ENCODE measurements at places on chromosomes 6 and 20.

DNA sequence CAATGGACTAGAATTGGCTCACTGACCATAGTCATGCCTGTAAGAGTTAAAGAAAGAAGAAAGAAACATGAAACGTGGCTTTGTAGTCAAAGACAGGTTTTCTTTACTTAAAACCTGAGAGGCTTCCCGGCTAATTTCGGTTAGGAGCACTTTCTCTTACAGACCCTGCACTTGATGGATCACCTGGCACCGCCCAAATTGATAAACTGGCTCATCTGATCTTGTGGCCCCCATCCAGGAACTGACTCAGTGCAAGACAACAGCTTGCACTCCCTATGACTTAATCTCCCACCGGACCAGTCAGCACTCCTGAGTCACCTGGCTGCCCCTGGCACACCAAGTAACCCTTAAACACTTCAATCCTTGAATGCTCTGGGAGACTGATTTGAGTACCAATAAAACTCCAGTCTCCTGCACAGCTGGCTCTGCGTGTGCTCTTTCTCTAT is 12.3 kb downstream of the TMEM14B start:
- DNase-seq, result no peak

DNA sequence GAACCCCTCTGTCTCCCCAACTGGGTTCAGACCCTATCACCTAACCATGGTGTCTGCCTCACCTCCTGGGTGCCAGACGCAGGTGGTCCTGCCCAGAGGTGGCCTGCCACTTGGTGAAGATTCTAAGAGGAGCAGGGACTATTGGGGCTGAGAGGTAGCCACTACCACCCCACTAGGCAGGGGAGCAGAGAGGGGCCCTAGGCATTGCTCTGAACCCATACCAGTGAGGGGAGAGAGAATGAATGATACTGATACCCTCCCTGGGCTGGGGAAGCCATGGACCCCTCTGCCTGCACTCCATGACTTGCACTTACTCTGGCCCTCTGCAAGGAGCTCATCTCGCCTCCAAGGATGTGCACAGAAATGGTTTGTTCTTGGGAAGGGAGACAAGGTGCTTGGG is 31.7 kb upstream of the SPDEF start:
- DNase-seq, result no peak

DNA sequence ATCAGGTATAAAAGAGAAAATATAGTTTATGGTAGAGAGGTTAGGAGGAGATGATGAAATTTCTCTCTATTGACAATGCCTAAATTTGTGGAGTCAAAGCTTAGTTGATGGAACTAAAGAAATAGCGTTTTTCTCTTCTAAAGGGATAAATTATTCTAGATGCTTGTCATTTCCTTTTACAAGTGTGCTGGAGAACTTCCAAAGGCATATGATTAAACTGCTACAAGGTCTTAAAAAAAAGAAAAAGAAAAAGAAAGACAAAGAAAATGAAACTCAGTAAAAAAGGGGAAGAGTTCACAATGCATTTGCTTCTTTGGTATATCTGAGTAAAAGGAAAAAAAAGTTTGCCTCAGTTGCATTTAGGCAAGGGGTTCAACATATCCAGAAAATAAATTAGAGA is 499.8 kb upstream of the PTCHD4 start:
- no peak for DNase-seq

DNA sequence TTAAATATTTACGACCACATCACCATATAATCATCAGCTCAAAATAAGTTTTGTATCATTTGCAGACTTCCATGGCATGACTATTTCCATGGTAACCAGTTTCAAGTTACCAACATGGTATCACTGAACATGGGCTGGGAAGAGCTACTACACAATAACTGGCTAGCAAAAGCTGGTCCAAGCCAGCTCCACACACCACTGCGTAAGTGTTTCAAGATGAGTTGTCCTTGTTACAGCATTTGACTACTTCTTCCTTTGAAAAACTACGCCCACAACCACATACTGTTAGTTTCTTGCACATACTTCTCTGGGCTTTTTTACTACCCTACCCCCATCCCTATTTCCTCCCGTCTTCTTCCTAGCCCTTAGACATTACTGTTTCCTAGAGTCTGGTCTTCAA is 8.5 kb downstream of the CD164 start:
- no peak for DNase-seq

DNA sequence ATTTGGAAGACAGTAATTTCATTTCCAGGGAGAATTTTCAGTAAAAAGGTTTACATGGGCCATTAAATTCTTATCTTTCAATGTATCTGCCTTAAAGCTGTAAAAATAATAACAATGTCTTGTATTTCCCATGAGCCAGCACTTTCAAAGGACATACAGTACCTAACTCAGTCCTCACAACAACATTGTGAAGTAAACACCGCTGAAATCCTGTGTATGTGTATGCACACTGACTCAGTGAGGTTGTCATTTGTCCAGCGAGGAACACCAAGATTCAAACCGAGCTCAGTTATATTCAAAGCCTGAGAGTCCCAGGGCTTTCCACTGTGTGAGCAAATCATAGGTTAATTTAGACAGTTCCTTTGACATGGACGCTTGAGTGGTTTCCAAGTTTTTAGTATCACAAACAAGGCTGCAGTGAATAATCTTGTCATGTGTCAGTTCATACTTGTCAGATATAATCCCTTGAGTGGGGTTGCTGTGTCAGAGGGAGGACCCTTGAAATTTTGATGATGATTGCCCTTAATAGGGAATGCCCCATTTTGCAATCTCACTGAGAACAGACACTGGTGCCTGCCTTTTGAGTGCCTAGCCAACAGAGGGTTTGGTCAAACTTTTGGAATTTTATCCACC is 50.0 kb upstream of the SLC22A23 start:
- no peak for DNase-seq

GRCh38 chr6:4612636-4613171 is 163.5 kb upstream of the CDYL start:
- no peak for DNase-seq

- DNase-seq, result peak; percentile 16
These were observed 49.1 kb upstream of the FRMD1 start for GRCh38 chr6:168128006-168128630.

DNA sequence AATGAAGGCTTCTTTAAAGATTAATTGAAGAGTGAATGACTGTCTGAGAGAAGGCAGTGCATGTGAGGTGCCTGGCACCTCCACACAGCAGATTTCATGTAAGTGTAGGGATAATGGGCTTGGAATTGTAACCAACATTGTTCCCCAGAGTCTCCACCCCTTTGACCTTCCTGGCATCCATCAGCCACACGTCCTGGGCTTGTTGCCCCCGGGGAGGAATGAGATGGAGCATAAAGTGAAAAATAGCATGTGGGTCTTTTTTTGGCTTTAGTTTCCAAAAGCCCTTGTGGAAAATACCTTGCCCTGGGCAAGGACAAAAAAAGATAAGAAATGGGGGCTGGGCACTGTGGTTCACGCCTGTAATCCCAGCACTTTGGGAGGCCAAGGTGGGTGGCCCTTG is 242.2 kb upstream of the ECI2 start:
- no peak for DNase-seq

DNA sequence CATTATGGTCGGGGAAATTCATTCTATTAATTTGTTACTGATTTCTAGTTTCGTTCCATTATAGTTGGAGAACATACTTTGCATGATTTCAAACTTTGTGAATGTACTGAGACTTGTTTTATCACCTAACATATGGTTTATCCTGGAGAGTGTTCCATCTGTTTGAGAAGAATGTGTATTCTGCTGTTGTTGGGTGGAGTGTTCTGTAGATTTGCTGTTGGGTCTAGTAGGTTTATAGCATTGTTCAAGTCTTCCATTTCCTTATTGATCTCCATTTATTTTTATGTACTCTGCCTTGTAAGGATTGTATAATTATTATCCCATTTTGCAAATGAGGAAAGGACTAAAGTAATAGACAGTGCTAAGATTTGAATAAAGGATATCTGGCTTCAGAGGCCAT is 85.4 kb downstream of the RREB1 start:
- DNase-seq, result no peak

GRCh38 chr6:119735530-119735929 is 386.0 kb upstream of the MAN1A1 start:
- no peak for DNase-seq

- DNase-seq, result no peak
These were observed 385.5 kb downstream of the HDGFL1 start for GRCh38 chr6:22954749-22955385.

- no peak for DNase-seq
These were observed 36.0 kb upstream of the SNX9 start for GRCh38 chr6:157787080-157787479.

DNA sequence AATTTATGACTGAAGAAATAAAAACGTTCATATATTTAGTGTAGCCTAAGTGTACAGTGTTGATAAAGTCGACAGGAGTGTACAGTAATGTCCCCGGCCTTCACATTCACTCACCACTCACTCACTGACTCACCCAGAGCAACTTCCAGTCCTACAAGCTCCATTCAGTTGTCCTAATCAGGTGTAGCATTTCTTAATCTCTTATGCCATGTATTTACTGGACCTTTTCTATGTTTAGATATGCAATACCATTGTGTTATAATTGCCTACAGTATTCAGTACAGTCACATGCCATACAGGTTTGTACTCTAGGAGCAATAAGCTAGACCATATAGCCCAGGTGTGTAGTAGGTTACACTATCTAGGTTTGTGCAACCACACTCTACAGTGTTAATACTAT is 610.2 kb upstream of the NOX3 start:
- no peak for DNase-seq

DNA sequence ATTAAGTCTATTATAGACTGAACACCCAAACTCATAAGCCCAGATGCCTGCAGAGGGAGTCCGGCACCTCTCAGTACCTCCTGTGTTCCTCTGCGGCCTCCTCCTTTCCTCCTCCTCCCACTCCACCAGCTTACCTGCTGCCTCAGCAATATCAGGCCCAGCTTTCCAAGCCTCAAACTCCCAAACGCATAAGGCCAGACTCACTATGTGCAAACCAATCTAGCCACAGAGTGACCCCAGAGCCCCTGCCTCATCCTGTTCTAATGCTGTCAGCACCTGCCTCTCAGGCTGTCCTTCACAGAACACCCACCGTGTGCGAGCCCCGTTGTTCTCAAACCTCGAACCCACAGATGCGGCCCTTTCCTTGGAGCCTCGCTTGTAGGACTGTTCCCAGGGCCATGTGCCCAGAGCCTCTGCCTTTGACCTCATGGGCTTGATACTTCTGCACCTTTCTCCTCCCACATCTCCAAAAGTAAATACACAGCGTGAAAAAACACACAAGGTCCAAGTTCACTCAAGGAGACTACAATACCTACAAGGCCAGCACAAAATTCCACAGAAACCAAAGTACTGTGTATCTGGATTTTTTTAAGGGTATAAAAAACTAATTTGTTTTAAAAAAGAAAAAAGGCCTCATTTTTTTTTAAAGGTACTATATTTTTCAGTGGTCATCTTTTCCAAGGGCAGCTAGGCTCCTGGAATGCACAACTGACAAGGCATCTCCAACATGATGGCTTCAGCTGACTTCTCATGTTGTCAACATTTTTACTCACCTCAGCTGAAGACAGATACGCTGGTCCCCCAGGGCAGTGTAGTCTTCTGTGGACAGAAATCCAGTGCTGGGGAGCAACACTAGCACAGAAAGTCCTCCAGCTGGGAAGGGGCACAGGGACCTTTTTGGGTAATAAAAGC is 52.3 kb downstream of the ABHD12 start:
- DNase-seq, result peak; percentile 9

DNA sequence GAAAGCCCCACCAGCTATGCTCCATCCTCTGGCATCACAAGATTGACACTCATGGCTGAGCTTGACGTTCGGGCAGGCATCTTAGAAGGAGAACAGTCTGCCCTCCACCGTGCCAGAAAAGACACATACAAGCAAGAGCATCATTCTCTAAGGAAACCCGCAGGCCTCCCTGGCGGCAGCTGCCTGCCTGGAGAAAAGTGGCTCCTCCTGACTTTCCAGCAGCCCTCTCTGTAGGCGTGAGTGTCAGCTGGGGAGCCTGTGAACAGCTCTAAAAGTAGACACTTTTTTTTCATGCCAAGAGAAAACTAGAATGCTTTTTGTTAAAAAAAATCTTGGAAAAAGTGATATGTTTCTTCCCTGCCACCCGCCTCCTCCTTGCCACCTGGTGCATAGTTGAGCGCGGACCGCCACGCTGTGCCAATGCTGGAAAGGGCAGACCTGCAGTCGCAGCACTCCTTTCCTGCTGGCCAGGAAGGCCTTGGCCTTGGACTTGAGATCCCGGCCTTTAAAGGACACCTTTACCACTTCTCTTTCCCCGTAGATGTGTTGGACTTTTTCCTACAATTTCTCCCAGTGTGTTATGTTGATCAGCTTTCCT is 29.7 kb upstream of the INSM1 start:
- DNase-seq, result no peak
